ENCODE measurements at places on chromosomes 6 and 20.

GRCh38 chr20:36237477-36237876 lies 1.2 kb downstream of the AAR2 start:
- no peak for DNase-seq

GRCh38 chr20:1252416-1252815 lies 13.7 kb upstream of the SNPH start:
- DNase-seq, result no peak

- DNase-seq, result no peak
These were observed 25.5 kb upstream of the SSTR4 start for GRCh38 chr20:23009636-23010035.

DNA sequence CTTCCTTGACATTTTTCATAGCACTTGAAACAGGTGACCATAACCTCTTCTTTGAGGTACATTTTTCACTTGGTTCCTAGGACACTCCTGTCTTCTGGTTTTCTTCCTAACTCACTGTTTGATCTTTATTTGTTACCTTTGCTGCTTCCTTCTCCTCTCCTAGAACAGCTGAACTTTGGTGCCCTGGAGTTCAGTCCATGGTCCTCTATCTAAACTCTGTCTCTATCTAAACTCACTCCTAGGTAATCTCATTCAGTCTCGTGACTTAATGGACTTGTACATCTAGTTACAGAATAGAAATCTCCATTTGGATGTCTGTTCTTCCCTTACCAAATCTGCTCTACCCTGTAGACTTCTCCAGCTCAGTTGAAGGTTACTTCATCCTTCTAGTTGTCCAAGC lies 73.7 kb downstream of the SHPRH start:
- no peak for DNase-seq

DNA sequence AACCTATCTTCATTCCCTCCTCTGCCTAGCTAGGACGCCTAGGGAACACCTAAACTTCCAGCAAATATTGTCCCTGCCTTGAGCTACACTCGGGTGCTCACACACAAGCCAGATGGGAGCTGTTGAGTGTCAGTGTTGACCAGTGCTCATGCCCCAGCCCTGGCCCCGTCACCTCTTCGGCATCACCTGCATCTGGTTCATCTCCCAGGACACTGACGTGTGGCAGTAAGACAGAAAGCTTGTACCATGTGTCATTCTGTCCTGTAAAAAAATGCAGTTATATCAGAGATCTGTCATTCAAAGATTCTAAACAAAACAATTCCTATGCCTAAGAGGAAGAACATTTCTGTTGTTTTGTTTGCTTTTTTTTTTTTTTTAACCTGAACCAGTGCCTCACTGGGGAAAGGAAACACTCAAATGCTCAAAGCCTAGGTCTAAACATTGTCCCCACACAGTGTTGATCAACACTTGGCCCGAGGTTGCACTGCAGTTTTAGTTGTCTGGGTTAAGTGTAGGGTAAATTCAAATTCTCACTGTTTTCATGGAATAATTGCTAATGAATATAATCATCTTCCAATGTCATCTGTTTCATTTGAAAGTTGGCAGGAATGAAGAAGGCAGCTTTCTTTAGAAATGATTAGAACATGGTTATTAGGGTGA lies 102.7 kb upstream of the SASH1 start:
- DNase-seq, result no peak

DNA sequence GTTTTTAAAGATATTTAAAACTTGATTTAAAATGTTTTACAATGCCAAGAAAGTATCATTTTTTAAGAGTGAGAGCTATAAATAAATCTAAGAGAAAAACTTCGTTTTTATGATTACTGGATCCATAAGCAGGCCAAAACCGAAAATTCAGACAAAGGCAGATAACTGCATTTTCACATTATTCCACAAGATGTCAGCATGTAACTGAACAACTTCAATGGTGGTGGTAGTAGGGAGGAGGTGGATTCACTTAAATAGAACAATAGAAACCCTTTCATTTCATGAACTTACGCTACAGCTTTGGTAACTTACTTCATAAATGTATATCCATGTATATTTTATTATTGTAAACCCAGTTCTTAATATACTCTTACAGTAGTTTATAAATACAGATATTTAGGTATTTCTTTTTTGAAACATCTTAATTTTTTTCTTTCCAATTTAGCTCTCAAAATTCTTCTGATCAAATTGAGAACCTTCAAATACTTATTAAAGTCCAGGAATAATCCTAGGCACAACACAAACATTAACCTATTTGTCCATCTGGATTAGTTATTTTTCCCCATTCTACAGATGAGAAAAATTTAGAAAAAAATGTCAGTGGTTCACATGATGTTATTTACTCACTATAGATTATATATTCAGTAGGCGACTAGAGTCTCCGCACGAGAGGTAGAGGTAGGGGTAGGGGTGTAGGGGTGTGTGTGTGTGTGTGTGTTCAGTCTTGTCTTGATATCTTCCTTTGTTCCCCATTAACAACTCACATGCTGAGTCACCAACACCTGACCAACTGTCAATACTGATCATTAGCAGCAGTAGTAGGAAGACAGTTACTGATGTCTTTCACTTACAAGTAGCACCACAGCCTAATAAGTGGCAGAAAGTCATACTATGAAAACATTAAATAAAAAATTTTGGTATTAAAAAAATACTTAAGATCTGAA lies 111.5 kb downstream of the ARHGAP18 start:
- no peak for DNase-seq

GRCh38 chr20:49579874-49580812 lies 12.2 kb upstream of the PTGIS start:
- DNase-seq, result no peak

DNA sequence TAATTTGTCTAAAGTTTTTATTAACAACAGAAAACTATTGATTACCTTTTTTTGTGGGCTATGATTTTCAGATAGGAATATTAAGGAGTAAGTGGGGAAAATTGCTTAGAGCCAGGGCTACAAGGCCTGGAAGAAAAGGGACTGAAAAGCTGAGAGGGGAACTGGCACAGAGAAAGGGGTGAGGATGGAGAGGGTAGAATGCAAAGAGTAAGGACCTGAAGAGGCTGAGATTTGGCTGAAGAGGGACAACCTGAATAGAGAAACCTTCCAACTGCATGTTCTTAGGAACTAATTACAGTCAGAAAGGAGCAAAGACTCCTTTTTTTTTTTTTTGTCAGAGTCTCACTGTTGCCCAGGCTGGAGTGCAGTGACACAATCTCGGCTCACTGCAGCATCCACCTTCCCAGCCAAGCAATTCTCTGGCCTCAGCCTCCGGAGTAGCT lies 16.7 kb downstream of the BTN2A1 start:
- DNase-seq, result no peak

- DNase-seq, result no peak
These were observed 52.4 kb downstream of the ELOVL4 start for GRCh38 chr6:79894939-79895338.

GRCh38 chr6:95469511-95469910 lies 107.8 kb upstream of the MANEA start:
- DNase-seq, result no peak

- no peak for DNase-seq
These were observed 24.3 kb upstream of the CCN5 start for GRCh38 chr20:44690781-44691423.

DNA sequence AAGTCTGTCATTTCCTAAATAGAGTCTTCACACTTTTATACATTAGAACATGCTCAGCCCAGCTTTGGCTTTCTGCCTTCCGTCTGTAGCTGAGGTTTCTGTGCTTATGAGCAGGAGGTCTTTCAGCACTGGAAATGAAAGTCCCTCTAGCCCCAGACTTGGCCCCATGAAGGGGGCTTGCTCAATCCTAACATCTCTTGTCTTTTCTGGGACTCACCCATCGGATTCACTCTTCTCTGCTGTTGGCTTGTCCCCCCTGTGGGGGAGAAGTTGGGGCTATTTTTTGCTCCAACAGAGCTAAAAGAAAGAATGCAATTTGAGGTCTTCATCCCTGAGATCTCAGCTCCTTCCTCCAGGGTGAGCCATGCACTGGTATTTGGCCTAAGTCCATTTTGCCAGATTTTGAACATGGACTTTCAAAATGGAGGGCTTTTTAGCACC lies 177.7 kb downstream of the MRPL14 start:
- DNase-seq, result no peak

GRCh38 chr6:35148167-35148741 lies 7.1 kb upstream of the TCP11 start:
- no peak for DNase-seq

DNA sequence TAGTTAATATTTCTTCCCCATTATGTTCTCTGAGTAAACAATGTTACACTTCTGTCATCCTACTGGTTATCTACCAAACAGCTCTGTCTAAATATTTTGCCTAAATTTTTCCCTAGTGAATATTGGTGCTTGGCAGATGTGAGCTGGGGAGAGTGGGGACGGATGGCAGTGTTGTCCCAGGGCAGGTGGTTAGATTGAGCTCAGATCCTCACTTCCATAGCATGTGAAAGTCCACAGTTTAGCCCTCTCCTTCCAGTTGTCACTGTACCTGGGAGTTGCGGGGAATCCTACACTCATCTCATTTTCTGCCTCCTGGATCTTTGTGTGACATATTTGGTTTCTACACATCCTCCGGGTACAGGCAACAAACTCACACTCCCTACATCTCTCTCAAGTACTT lies 484.9 kb downstream of the EPM2A start:
- no peak for DNase-seq

DNA sequence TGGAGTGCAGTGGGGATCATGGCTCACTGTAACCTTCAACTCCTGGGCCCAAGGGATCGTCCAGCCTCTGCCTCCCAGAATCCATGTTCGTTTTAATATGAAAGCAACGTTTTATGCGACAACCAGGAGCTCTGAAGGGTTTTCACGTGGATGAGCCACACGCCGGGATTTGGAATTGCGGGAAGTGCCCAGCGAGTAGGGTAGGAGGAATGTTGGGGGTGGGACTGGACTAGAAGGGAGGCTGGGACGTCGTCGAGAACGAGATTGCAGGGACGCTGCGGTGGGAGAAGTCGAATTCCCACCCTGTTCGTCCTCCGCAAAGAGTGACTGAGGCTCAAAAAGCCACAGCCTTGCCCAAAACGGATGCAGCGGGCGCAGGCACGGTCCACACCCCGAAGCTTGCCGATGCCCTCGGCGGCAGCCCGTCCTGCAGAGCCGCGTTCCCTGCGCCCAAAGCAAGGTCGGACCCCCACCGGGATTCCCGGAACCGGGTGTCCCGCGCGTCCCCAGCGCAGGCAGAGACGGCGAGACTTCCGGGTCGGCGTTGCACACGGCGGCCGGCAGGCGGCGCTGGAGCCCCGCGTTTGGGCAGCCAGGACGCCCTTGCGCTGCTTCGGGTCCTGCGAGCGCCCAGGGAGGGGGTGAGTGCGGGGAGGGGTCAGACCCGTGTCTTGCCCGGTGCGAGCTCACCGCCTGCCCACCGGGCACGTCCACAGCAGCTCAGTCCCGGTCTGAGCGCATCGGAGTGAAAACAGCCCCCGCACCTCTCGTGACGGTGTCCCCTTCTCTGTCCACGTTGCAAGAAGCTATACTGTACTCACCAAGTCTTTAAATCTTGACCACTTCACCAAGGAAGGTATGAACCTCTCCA lies 87.8 kb downstream of the DHX35 start:
- DNase-seq, result peak; percentile 13

- DNase-seq, result no peak
These were observed 447.8 kb upstream of the FLRT3 start for GRCh38 chr20:14785065-14785743.

- DNase-seq, result no peak
These were observed 114.9 kb downstream of the AKAP7 start for GRCh38 chr6:131250122-131250521.

GRCh38 chr20:31972471-31973021 lies 4.6 kb downstream of the XKR7 start:
- no peak for DNase-seq

DNA sequence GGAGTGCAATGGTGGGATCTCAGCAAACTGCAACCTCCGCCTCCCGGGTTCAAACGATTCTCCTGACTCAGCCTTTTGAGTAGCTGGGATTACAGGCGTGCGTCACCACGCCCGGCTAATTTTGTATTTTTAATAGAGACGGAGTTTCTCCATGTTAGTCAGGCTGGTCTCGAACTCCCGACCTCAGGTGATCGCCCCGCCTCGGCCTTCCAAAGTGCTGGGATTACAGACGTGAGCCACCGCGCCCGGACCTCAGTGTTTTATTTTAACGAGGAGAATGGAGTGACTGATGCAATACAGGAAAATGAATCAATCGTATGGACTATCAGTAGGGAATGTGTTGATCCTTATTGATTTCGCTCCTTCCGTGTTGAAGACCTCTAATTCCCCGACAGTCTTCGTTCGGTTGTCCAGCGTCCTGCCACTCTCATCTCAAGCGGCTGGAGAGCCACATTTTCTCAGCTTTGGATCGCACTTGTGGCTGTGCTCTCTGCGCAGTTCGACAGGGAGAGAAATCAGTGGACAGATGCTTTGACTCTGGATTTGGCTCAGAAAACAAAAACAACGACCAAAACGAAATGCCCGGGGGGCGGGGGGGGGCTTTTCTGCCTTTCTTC lies 166.2 kb downstream of the TRIM27 start:
- DNase-seq, result no peak

GRCh38 chr6:149859938-149860337 lies 4.2 kb downstream of the LRP11 start:
- DNase-seq, result no peak

DNA sequence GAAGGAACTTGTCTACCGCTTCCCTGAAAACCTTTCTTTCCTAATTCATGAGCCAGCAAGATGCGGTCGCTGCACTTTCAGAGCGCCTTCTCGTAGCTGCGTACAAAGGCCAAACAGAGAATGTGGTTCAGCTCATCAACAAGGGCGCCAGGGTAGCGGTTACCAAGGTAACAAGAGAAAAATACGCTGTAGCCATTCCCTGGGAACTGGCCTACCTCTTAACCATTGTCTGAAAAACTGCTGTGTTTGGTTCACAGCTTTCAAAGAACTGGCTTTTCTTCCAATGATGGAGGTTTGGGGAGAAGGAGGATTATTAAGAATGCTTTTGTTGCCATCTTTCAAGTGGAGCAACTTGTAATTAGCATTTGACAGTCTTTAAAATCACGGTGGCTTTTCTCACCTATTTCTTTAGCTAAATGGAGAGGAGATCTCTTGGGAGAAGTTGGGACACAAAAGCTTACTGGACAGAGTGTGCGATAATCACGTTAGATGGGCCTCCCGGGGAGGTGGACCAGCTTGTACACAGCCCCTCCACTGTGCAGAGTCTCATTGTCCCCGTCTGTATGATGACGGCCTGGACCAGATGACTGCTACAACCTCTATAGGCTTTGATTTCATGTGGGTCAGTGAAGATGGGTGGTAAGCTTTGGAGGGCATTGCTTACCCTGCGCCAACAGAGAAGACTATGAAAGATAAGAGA lies 71.5 kb downstream of the LYRM2 start:
- no peak for DNase-seq

GRCh38 chr6:35096129-35096862 lies 44.8 kb downstream of the TCP11 start:
- no peak for DNase-seq

GRCh38 chr6:162900503-162900902 lies 172.7 kb downstream of the PACRG start:
- DNase-seq, result no peak

DNA sequence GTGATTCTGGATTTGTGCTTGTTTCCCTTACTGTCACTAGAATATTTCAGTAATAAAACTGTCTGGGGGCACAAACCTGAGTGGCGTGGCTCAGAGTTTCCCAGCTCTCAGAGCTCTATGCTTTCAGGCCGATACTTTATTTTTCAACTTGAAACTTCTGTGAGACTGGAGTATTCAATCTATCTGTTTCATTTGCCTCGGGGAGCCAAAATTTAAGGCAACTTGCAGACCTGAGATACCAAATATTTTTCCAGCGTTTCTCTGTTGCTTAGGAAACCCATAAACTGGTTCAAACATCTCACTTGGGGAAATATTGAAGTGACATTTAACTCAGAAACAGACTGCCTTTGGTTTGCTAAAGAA lies 74.7 kb downstream of the SOBP start:
- no peak for DNase-seq
